ENCODE measurements at places on chromosomes 3 and 15.

GRCh38 chr3:22735373-22735772 is 467.8 kb upstream of the UBE2E2 start:
- no peak overlapping the region for H3K27ac ChIP-seq
- no peaks in the 10 kb centered on the region for H3K36me3 ChIP-seq
- no peaks in the 10 kb centered on the region for H3K27me3 ChIP-seq

DNA sequence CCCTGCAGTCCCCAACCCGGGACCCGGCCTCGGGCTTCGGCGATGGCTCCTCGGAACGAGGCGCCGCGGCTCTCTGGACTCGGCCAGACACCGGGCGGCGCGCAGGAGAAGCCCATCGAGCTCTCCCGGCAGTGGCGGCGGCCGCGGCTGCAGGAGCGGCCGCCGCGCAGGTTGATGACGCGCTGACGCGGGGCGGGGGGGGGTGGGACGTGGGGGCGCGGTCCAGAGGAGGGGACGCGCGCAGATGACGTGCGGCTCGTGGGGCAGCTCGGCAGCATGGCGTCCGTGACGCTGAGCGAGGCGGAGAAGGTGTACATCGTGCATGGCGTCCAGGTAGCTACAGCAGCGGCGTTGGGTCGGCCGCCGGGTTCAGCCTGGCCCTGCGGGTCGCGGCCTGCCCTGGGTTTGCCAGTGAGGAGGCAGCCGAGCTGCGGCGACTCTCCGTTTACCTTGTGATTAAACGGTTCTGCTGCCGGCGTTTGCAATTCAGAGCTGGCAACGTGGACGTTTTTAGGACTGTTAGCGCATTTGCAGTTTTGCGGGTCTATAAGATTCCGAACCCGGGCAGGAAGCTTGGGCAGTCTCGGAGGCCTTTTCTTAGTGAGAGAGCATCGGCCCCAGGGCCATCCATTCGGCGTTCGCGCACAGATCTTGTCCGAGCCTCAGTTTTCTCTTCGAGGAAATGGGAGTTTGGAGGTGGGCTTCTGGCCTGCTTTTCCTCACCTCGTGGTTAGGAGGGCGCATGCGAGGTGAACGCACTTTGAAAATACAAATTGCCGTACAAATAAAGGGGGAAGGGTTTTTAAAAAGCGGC is at the start of the genes EXOSC7 and ZDHHC3:
Gene EXOSC7, plus strand, starts transcription at position 243 of the 814 bp plus-strand sequence. Its CDS starts 34 bp downstream, at position 277.
Gene ZDHHC3, minus strand, starts transcription at position 173 of the 814 bp plus-strand sequence. CDS start 16,738 bp downstream, outside the sequence.
- no peaks in the 10 kb centered on the region for H3K27me3 ChIP-seq
- peaks cover 33% of the 10 kb centered on the region for H3K4me1 ChIP-seq
- peak within 1 kb of the TSS; percentile 95 for H3K27ac ChIP-seq
- peak; percentile 96 for DNase-seq

DNA sequence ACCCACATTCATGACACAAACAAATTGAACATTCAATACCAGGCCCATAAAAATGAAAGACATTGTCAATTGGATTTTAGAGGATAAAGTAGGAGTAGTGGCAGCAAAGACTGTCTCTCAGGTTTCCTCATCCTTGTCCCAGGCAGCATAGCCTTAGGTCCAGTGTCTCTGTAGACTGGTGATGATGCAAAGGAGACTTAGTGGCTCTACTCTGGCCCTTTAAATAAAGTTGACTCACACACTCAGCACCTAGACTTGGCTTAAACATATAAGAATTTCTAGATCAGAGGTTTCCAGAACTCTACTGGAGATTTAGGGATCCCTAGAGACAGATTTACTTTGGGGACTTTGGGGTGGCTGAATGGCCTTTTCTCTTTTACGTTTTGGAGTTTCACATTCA is 166.6 kb downstream of the NR1D2 start:
- H3K27me3 ChIP-seq, result no peaks in the 10 kb centered on the region
- no peaks in the 10 kb centered on the region for H3K4me1 ChIP-seq
- no peaks in the 10 kb centered on the region for H3K36me3 ChIP-seq
- no peak for DNase-seq
- no peak overlapping the region for H3K4me3 ChIP-seq

- peaks cover 70% of the 10 kb centered on the region for H3K4me1 ChIP-seq
- peak overlapping the region; percentile 76 for H3K27ac ChIP-seq
- no peaks in the 10 kb centered on the region for H3K27me3 ChIP-seq
- H3K36me3 ChIP-seq, result peaks cover 6% of the 10 kb centered on the region
- DNase-seq, result no peak
Measured at GRCh38 chr15:85646538-85647091, 148.1 kb downstream of the KLHL25 start.

DNA sequence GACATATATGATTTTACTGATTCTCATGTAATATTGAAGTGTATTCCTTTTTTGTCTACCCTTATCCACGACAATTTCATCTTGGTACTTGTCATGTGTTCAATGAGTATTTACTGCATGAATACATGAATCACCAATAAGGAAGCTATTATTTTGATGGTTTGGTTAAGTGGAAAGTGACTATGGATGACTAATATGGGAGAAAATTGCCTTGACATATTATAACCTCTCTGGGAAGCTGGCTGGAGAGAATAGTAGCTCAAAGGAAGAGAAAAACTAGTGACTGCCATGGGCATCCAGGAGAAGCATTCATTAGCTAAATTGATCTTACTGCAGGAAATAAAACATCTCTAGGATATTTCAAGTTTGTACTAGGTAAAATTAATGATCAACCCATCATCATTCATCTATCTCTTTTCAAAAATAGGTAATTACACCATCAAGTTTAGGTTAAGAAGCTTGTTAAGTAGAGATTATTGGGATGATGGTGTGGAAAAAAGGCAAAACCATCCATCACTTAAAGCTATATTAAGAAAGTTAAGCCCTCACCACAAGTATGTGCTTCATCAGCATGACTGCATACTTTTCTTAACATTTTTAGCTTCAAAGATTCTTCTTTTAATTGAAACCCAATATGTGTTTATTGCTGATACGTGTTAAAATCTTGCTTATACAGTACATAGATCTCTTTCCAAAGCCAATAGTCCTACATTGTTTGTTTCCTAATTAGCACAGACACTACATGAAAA is 455.2 kb upstream of the ARPP21 start:
- no peak overlapping the region for H3K4me3 ChIP-seq
- no peaks in the 10 kb centered on the region for H3K36me3 ChIP-seq
- H3K27ac ChIP-seq, result no peak overlapping the region
- H3K4me1 ChIP-seq, result no peaks in the 10 kb centered on the region
- no peak for DNase-seq
- no peaks in the 10 kb centered on the region for H3K27me3 ChIP-seq

- no peak overlapping the region for H3K4me3 ChIP-seq
- no peaks in the 10 kb centered on the region for H3K36me3 ChIP-seq
- H3K27ac ChIP-seq, result no peak overlapping the region
- no peaks in the 10 kb centered on the region for H3K27me3 ChIP-seq
- DNase-seq, result no peak
Measured at GRCh38 chr15:70435369-70435768, 328.0 kb downstream of the UACA start.

GRCh38 chr15:34012461-34013028 is 26.5 kb downstream of the AVEN start:
- no peaks in the 10 kb centered on the region for H3K4me1 ChIP-seq
- no peak overlapping the region for H3K27ac ChIP-seq
- no peak for DNase-seq
- H3K4me3 ChIP-seq, result no peak overlapping the region

GRCh38 chr3:151787626-151788025 is 26.3 kb upstream of the AADAC start:
- no peaks in the 10 kb centered on the region for H3K27me3 ChIP-seq
- no peaks in the 10 kb centered on the region for H3K4me1 ChIP-seq

- H3K36me3 ChIP-seq, result peaks cover 78% of the 10 kb centered on the region
- H3K27ac ChIP-seq, result peak overlapping the region; percentile 96
- no peaks in the 10 kb centered on the region for H3K27me3 ChIP-seq
- DNase-seq, result no peak
- H3K4me3 ChIP-seq, result peak overlapping the region; percentile 82
- H3K4me1 ChIP-seq, result peaks cover 12% of the 10 kb centered on the region
Measured at GRCh38 chr15:66496951-66497501, 536 bp downstream of the SNAPC5 start.

- no peaks in the 10 kb centered on the region for H3K36me3 ChIP-seq
- H3K4me1 ChIP-seq, result peaks cover 6% of the 10 kb centered on the region
- no peak overlapping the region for H3K27ac ChIP-seq
- no peaks in the 10 kb centered on the region for H3K27me3 ChIP-seq
- no peak overlapping the region for H3K4me3 ChIP-seq
- DNase-seq, result no peak
Measured at GRCh38 chr3:193777524-193777923, 184.5 kb downstream of the OPA1 start.

- H3K27me3 ChIP-seq, result no peaks in the 10 kb centered on the region
- H3K27ac ChIP-seq, result no peak overlapping the region
- H3K36me3 ChIP-seq, result no peaks in the 10 kb centered on the region
- no peak overlapping the region for H3K4me3 ChIP-seq
Measured at GRCh38 chr3:52036829-52037228, 19.5 kb downstream of the DUSP7 start.

GRCh38 chr15:40565333-40566238 is 744 bp upstream of the CCDC32 start:
- H3K36me3 ChIP-seq, result peaks cover 20% of the 10 kb centered on the region
- peaks cover 23% of the 10 kb centered on the region for H3K4me1 ChIP-seq
- H3K4me3 ChIP-seq, result peak overlapping the region; percentile 79
- H3K27ac ChIP-seq, result peak overlapping the region; percentile 91
- no peak for DNase-seq

DNA sequence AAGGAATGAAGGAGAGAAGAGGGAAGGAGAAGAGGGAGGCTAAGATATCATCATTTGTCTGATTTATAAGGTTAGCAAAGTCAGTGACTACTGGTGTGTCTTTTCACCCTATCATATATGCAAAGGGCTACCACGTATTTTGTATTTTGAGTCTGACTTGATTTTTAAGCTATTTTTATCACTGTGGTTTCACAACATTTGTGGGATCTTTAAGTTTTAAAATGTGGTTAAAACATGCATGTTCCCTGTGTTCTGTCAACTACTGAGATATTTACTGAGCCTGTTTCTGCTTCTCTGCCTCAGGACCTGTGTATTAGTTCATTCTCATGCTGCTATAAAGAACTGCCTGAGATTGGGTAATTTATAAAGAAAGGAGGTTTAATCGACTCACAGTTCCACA is 22.5 kb upstream of the SPTSSB start:
- no peak overlapping the region for H3K4me3 ChIP-seq
- H3K36me3 ChIP-seq, result no peaks in the 10 kb centered on the region
- no peak overlapping the region for H3K27ac ChIP-seq
- H3K27me3 ChIP-seq, result no peaks in the 10 kb centered on the region
- DNase-seq, result no peak

DNA sequence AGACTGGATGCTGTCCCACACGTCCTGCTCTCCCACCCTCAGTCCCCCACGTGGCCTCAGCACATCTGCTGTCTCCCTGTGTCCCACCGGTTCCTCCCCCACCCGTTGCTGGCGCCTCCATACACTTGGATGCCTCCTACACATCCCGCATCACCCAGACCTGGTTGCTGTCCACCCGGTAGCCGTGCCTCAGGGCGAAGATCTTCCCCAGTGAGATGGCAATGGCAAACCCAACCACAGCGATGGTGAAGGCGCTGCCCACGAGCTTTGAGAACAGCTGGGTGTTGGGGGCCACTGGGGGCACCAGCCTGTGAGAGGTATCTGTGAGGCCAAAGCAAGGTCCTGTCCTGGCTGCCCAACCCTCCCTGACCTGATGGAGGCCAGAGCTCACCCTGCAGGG is 4.4 kb downstream of the SLC26A6 start:
- no peaks in the 10 kb centered on the region for H3K27me3 ChIP-seq
- H3K36me3 ChIP-seq, result peaks cover 20% of the 10 kb centered on the region
- H3K4me1 ChIP-seq, result peaks cover 16% of the 10 kb centered on the region
- DNase-seq, result no peak

GRCh38 chr3:117893001-117893400 is 1141.6 kb downstream of the IGSF11 start:
- H3K4me1 ChIP-seq, result no peaks in the 10 kb centered on the region
- H3K27ac ChIP-seq, result no peak overlapping the region
- H3K36me3 ChIP-seq, result no peaks in the 10 kb centered on the region

DNA sequence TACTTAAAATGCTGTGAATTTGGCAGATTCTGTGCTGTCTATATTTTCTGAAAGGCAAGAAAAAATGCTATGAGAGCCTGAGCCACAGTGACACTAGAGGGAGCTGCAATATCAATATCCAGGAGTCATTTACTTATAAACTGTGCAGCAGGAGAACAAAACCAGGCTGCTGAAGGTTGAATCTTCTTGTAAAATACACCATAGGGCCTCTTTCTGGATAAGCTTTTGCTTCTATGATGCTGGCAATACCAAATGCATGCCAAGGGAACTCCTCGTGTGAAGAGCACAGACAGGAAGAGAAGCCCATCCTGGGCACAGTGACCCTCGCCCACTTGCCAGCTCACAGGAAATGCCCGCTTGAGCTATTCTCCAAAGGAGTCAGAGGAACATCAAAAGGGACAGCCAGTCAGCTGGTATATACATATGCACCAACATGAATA is 48.0 kb upstream of the TSPAN3 start:
- no peak for DNase-seq
- peaks cover 12% of the 10 kb centered on the region for H3K36me3 ChIP-seq
- H3K4me3 ChIP-seq, result no peak overlapping the region
- H3K4me1 ChIP-seq, result peaks cover 5% of the 10 kb centered on the region
- H3K27ac ChIP-seq, result no peak overlapping the region
- H3K27me3 ChIP-seq, result no peaks in the 10 kb centered on the region

DNA sequence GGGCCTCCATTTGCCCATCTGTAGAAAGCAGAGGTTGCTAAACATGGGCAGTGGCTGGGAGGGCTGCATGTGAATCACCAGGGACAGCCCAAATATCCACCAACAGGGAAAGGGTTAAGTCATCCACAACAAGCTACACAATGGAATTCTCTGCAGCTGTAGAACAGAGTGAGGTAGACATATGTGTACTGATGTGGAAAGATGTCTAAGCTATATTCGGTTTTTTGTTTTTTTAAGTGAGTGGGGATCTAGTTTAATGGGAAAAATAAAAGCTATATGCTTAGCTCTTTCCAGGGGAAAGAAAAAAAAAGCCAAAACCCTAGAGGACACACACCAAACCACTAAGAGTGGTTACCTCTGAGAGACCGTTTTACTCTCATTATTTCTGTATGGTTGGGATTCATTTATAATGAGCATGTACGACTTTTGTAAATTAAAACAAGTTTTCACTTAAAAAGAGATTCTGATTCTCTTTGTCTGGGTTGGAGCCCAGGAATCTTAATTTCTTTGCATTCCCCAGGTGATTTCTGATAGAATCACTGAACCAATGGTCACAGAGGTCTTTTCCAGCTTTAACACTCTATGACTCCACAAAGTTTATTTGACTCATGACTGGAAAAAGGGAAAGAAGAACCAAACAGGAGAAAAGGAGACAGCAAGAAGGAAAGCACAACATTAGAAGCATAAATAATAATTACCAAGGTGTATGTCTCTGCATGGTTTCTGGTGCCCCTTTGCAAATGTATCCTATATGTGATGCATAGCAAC is 19.1 kb downstream of the CRABP1 start:
- no peaks in the 10 kb centered on the region for H3K27me3 ChIP-seq
- no peak for DNase-seq
- no peaks in the 10 kb centered on the region for H3K4me1 ChIP-seq
- H3K27ac ChIP-seq, result no peak overlapping the region
- H3K36me3 ChIP-seq, result no peaks in the 10 kb centered on the region

GRCh38 chr3:193029800-193030199 is 112.1 kb upstream of the MB21D2 start:
- no peak for DNase-seq
- no peak overlapping the region for H3K4me3 ChIP-seq
- no peaks in the 10 kb centered on the region for H3K4me1 ChIP-seq
- H3K27me3 ChIP-seq, result no peaks in the 10 kb centered on the region
- no peak overlapping the region for H3K27ac ChIP-seq
- no peaks in the 10 kb centered on the region for H3K36me3 ChIP-seq
